ENCODE measurements at places on chromosomes 5 and 9.
A peak's percentile ranks its signal among the peaks of the same experiment; 100 is the strongest.

GRCh38 chr5:177478711-177479646 is 5.5 kb upstream of the DBN1 start:
- DNase-seq, result no peak

DNA sequence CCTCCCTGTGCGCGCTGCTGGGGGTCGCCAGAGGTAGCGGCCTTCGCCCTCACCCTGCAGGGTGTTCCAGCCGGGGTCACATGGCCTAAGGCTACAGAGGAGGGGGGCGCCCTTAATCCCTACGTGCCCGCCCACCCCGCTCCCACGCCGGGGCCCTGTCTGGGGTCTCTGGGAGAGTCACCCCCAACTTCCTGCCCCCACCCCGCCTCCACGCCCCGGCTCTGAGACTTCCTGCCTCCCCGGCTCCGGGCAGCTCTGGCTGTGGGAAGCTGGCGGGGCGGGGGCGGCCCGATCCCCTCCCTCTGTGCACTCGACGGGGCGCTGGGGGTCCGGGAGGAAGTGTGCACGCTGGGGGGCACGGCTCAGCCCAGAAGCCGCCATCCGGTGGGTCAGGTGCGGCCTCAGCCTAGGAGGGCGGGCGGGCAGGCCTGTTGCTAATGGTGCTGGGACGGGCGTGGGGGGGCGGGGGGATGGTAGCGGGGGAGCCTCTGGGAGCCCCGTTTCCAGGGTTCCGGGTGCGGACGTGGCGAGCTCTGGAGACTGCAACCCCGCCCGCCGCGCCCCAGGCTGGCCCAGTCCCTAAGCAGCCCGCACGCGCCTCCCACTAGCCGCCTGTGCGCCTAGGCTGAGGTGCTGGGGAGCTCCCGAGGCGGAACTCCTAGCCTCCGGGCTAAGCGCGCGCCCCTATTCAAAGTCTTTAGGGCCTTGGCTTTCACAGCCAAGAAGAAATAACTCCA is 61.6 kb downstream of the CXXC5 start:
- DNase-seq, result peak; percentile 14

GRCh38 chr5:57887851-57888621 is 405.4 kb upstream of the ACTBL2 start:
- no peak for DNase-seq

DNA sequence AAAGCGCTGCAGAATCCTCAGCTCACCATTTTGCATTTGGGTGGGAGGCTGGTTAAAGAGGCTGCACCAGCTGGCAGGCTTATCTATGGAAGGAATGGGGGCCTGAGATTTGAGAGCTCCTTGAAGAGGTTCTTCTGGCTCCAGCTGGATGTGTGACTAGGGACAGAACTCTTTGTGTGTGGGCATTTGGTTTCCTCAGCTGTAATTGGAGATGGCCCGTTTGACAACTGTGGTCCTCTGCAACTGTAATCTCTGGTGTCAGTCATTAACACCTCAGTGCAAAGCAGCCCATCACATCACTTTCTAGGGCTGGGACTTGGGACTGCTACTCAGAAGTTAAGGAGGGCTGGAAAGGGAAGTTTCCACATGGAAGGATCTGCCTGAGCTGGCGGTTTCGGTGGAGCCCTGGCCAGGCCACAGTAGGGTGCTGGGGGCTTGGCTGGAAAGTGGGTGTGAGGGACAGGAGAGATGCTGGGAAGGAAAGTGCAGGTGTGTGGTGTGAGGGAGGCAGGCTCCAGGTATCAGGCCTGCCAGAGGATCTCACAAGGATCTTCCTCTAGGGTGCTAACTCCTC is 193.8 kb downstream of the GADD45G start:
- no peak for DNase-seq

DNA sequence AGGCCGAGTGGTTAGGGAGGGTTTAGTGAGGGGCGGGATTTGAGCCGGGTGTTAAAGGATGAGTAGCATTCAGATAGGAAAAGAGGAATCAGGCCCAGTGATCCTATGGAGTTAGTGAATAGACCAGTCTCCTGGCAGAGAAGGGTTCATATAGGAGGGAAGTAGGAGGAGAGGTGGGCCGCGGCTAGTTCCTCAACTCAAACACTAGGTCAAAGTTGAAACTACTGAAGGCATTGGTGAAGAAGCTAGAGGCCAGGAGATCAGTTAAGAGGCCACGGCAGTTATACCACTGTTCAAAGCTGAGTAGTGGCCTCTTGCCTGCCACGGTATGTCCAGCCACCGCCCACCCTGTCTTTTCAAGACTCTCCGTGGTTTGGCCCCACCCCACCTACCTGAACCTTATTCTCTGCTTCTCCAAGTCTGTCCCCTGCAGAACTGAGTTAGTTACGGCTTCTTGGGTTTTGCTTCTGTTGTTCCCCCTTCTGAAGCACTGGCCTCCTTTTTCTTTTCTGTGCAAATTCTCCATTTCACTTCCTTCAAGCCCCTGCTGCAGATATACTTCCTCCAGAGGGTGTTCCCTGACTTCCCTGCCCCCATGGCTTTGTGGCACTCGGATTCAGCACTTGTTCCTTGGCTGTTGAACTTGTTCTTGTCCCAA is 1.8 kb downstream of the ZBTB34 start:
- no peak for DNase-seq

GRCh38 chr5:135012033-135012588 is 21.9 kb downstream of the PITX1 start:
- DNase-seq, result no peak

DNA sequence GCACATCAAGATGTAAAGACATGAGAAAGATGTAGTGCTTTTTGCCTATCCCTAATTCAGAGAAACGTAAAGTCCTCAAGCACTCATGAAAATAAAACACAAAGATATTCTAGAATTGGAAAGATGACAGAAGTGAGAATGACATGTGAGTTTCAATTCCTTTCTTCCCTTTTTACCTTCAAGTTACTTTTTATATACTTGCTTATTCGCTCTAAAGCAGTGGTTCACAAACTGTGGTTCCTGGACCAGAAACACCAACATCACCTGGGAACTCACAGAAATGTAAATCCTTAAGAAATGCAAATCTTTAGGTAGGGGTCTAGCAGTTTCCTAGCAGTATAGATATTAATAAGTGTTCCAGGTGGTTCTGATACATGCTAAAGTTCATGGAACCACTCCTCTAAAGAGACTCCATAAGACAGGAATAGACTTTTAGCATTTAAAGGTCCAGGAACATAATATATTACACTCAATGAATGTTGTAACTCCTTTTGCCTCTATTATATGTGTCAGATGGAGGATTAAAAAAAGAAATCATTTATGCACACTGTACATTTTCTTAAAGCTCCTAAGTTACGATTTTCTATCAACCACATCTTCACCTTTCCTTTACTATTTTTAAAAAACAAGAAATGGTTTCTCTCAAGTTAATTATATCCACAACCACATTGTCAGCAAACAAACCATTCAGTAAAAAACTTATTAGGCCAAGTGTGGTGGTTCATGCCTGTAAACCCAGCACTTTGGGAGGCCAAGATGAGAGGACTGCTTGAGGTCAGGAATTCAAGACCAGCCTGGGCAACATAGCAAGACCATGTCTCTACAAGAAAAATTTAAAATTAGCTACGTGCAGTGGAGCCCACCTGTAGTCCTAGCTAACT is 39.9 kb downstream of the ERP44 start:
- DNase-seq, result no peak

DNA sequence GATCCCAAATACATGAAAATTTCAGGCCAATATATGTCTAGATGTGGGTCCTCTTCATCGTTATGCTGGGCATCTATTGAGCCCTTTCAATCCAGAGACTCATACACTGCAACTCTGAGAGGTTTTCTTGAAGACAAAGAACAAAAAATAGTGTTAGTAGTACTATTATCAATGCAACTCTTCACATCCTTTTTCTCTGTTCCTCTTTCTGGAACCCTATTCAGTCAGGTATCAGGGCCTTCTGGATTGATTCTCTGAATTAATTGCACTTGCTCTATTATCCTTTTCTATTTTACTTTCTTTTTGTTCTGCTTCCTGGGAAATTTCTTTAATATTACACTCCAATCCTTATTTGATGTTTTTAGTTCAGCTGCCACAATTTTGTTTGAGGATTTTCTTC is 18.5 kb upstream of the FAM120A start:
- DNase-seq, result no peak

GRCh38 chr5:44833249-44833648 is 24.5 kb downstream of the MRPS30 start:
- no peak for DNase-seq

DNA sequence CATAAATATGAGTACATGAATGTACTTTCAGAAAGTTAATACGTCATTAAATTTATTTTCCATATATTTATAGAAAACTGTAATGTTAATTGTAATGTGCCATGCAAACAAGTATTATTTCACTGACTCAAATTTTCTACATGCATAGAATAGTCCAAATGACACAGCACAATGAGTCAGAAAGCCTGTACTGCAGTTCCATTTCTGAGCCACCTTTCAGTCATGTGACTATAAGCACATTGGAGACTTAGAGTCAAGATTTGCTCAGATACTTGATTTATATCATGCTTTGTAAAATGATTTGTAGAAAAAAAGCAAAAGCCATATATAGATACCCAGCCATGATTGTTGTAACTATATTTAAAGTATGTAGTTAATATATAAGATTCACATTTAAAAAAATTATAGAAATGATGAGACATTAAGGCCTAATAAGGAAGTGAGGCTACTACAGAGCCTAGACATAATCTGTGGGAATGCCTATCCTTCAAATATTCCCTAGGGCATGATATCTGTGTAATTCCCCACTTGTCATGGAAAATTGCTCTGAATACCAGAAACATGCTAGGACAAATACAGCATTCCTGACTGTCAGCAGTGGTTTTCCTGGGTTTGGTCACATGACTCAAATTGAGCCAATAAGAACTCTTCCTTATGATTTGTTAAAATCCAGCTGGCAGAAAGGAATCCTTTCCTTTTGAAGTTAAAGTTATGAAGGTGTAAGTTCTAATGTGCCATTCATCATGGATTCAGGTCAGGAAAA is 50.0 kb downstream of the PTPRD start:
- DNase-seq, result no peak

GRCh38 chr9:105295201-105295550 is 50.7 kb downstream of the SLC44A1 start:
- no peak for DNase-seq

- no peak for DNase-seq
These were observed 10.0 kb upstream of the CAST start for GRCh38 chr5:96651948-96652753.

DNA sequence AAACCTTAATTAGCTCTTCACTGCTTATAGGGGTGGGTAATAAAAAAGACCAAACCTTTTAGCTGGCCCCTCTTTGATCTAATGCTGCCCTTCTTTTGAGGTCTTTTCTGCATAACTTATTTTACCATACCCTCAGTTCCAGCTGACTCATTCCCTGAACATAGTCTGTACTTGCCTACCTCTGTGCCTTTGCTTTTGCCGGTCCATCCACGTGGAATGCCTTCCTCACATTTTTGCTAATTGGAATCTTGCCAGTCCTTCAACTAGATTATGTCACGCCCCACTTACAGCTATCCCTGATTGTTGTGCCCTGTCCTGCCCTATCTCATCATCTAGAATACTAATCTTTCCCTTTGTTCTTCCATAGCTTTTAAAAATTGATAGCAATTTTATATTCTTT is 44.2 kb downstream of the FAF2 start:
- no peak for DNase-seq

GRCh38 chr5:95858023-95858461 is 35.5 kb upstream of the GLRX start:
- DNase-seq, result no peak

DNA sequence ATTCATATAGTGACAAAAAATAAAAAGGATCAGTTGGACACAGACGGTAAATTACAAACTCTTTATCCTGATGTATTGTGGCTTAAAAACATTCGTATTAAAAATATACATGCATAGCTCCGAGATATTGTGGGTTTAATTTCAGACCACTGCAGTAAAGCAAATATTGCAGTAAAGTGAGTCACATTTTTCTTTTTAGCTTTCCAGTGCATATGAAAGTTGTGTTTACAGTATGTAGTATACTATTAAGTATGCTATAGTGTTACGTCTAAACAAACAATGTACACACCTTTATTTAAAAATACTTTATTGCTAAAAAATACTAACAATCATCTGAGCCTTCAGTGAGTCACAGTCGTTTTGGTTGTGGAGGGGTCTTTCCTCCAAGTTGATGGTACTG is 551.8 kb downstream of the CETN3 start:
- no peak for DNase-seq

DNA sequence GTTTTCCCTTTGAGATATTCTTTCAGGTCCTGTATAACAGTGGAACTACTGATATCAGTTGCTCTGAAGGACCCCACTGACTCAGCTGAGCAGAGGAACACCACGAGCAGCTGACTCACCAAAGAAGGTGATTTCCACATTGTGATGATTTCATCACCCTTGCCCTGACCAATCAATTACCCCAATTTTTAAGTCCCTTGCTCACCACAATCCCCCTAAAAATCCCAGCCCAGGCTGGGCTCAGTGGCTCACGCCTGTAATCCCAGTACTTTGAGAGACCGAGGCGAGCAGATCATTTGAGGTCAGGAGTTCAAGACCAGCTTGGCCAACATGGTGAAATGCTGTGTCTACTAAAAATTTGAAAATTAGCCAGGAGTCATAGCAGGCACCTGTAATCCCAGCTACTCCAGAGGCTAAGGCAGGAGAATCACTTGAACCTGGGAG is 125.3 kb upstream of the ABCA1 start:
- peak; percentile 11 for DNase-seq

DNA sequence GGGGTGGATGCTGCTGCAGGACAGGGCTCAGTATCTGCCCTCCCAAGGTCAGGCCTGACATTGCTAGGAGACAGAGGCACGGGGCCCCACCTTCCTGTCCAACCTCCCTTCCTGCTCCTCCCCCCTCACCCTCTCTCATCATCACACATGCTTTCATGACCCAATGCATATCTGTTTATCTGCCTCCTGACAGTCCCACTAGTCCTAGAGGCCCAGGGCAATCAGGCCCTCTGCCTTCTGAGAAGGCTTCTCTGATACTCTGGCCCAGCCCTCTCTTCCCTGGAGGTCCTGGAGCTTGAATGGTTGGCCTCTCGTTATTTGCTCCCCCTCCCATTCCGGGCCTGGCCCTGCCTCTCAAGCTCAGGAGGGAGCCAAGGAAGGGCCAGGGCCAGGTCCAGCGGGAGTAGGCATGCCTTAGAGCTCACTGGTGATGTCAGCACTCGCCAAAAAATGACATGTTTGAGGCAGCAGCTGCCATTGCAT is 90.6 kb upstream of the SAP30L start:
- DNase-seq, result no peak

DNA sequence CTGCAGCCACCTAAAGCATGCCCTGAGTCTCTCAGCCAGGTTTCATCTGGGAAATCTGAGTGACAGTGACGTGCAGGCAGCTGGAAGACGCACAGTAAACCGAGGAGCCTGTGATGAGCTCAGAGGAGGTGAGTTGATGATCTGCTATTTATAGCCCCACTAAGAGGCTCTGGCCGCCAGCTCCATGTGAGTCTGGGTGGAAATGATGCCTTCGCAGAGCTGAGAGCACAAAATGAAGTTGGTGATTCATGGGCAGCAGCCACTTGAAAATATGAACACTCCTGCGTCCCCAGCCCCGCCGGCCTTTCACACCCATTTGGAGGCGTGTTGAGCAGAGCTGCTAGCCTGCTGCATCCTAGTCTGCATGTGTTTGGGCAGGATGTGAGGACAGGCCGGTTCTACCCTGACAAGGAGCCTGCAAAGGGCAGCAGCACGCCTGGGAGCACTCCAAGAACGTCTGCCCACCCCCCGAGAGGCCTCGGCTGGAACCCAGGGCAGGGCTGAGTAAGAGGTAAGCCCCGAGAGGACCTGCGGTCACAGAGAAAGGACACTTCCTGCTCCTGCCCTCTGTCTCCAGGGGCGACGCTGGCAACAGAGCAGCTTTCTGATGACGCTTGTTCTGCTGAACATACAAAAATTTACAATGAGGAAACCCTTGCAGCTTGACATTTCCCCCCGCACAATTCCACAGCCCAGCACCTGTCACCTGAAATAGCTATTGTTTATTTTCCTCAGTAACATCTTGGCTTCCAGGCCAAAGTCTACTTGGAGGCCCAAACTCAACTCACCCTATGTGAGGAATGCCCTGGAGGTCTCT is 25.1 kb upstream of the CDKN2AIPNL start:
- DNase-seq, result peak; percentile 39

Measured in stimulated activated CD8-positive, alpha-beta memory T cell treated with anti-CD3 and anti-CD28 coated beads, Interleukin-4, amount 100 ng/mL, for 24 hours (primary cell).